ENCODE measurements at places on chromosomes 16 and 17.

- no peak for DNase-seq
These were observed 4.3 kb upstream of the PIMREG start for GRCh38 chr17:6439951-6440350.

DNA sequence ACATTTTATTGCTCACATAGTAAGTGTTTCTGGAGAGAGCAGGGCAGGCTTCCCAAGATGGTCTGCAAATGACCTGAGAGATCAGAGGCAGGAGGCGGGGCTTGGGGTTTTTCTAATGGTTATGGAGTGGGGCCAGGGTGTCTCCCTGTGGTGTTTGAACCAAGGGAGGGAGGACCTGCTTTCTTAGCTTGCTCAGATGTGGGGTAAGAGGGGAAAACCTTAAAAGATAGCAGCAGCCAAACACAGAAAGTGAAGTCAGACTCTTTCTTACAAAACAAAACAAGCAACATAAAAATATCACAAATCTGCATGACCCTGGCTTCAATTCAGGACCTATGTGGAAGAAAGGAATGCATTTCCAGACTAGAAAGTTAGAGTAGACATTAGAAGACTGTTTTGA, 22.9 kb upstream of the DNAJA2 start:
- no peak for DNase-seq

DNA sequence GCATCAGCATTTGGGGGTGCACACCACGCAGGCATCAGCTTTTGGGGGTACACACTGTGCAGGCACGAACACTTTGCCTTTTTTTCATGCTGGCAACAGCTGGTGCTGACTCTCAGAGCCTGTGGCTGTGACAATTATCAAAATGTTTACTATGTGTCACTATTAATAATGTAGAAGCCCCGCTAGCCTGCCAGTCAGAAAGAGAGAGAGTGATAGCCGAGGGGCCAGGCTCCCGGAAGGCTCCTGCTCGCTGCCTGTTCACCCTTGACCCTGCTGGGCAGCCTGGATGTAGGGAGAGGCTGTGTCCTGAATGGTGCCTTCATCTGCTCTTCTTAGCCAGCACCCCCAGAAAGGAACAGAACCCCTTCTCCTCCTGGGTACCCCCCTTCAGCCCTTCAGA, 61.9 kb downstream of the SDK2 start:
- no peak for DNase-seq

- no peak for DNase-seq
These were observed 25.6 kb upstream of the MTSS2 start for GRCh38 chr16:70711211-70712031.

DNA sequence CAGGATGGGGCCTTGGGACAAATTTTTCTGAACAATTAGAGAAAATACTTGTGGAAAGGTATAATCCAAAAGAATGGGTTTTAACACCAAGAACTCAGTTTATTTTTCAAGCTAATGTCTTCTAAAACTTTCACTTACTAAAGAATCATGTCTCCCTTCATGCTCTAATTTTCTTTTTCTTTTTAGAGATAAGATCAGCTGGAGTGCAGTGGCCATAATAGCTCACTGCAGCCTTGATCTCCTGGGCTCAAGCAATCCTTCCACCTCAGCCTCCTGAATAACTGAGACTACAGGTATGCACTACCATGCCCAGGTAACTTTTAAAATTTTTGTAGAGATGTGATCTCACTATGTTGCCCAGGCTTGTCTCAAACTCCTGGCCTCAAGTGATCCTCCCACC, 5.5 kb downstream of the OR4D1 start:
- DNase-seq: no peak

DNA sequence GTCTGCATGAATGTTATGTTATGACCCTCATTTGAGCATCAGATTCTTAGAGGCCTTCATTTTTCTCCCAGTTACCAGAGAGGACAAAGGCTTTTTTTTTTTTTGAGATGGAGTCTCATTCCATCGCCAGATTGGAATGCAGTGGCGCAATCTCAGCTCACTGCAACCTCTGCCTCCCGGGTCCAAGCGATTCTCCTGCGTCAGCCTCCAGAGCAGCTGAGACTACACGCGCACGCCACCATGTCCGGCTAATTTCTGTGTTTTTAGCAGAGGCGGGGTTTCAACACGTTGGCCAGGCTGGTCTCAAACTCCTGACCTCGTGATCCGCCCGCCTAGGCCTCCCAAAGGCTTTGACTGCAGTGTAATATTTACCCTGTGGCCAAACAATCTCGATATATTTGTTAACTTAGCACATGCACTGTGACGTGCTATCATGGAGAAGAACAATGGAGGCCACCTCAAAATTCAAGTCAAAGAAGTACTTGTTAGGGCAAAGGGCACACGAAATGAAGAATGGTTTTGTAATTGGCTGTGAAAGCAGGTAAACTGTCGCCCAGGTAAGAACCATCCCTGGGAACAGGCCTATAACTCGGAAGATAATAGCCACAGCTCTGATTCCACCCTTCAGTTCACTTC, 303.4 kb downstream of the SLC39A11 start:
- DNase-seq: peak; percentile 58

GRCh38 chr17:55576237-55576995, 65.2 kb upstream of the SMIM36 start:
- DNase-seq: peak; percentile 85

- DNase-seq: no peak
These were observed 97.9 kb upstream of the ZNF750 start for GRCh38 chr17:82937411-82938371.

GRCh38 chr17:63156986-63157385, 191.0 kb downstream of the TANC2 start:
- no peak for DNase-seq

GRCh38 chr16:11313493-11314308, 31.6 kb upstream of the RMI2 start:
- DNase-seq: no peak

- DNase-seq: no peak
These were observed 15.9 kb downstream of the NARF start for GRCh38 chr17:82474223-82475010.

- DNase-seq: no peak
These were observed 12.7 kb upstream of the DNAH17 start for GRCh38 chr17:78589885-78590284.

- no peak for DNase-seq
These were observed 390 bp upstream of the UNC13D start for GRCh38 chr17:75844530-75845057.

DNA sequence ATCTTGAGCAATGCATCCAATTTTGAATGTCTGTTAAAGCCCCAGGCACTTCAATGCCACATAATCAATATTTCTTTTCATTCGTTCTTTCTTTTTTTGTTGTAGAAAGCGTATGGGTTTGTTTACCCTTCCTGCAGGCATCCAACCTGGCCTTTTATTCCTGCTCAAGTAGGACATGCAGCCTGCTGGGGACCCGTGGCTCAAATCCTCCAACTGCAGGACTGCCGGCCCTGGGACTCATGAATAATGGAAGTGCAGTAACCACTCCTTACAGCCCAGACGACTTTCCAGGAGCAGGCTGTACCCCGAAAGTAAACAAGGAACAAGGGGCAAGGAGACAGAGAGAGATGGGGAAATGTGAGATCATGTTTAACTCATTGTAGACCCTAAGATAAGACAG, 126.4 kb downstream of the SALL1 start:
- no peak for DNase-seq

DNA sequence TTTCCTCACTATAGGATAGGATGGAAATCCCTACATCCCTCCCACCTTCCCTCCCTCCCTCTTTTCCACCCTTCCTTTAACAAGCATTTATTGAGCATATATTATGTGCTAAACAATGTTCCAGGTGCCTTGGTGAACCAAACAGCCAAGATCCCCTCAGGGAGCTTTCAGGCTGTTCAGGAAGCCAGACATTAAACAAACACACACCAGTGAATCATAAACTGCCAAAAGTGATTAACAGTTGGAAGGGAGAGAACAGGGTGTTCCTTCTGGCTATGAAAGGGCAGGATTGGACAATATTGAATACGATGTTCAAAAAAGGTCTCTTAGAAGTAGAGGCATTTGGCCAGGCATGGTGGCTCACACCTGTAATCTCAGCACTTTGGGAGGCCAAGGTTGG, 22.8 kb upstream of the CNEP1R1 start:
- no peak for DNase-seq

- no peak for DNase-seq
These were observed 406.6 kb upstream of the SALL1 start for GRCh38 chr16:51557670-51558069.

GRCh38 chr17:19911033-19911432, 43.3 kb upstream of the ULK2 start:
- no peak for DNase-seq

DNA sequence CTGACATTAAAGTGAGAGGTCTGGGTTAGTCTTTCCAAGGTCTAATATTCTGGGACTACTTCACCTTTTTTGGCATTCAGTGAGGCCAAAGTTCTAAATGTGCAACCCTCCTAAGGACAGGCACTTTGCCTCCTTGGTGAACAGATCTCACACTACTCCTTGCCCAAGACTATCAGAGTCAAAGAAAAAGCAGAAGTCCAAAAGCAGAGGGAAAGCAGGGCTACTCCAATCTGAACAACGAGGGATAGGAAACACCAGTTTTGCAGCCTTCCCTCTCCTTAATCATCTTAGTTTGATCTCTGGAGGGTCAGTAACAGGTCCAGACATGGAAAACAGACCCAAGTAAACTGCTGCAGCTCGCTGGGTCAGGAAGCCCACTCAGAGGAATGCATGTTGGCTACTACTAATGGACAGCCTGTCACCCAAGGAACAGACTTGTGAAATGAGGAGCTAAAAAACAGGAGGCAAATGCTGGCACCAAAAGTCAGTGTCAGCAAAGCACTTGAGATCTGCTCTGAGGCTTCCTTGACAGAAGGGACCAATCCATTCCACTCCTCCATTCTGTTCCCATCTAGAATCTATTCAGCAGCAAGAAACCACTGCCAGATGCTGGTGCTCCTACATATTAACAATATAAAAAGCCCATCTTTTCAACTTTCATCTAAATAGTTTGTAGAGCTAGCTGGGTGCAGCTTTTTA, 29.9 kb downstream of the DCUN1D3 start:
- no peak for DNase-seq

GRCh38 chr16:12664164-12664733, 139.4 kb downstream of the CPPED1 start:
- no peak for DNase-seq

DNA sequence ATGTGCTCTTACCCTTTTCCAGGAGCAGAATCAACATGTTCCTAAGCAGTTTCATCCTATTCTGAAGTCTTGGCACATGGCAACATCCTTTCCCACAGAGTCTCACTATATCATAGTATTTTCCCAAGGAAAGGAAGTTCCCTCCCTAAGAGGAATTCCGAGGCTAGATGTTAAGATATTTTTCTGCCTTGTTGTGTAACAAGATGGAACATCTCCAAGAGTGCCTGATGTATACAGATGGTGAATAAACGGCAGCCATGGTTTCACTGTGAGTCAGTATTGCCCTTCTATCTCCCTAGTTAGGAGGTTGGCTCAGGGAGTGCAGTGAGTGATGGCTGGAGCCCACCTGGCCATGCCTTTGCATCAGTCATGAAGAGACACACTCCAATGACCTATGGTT, 48.2 kb downstream of the SPACA3 start:
- peak; percentile 60 for DNase-seq

DNA sequence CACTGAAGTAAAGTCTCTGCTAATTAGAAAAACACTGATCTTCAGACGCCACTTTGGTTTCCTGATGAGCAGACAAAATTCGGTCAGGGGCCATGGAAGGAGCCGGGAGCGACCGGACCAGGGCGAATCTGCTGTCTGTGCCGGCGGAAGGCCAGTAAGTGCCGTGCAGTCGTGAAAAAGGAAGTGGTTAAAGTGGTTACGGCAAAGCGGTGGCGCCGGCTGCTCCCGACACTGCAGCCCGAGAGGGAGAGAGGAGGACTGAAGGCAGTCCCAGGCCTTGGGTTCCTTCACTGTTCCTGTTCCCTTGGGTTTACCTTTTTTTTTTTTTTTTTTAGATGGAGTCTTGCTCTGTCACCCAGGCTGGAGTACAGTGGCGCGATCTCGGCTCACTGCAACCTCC, 17.3 kb upstream of the HEXD start:
- DNase-seq: peak; percentile 48

DNA sequence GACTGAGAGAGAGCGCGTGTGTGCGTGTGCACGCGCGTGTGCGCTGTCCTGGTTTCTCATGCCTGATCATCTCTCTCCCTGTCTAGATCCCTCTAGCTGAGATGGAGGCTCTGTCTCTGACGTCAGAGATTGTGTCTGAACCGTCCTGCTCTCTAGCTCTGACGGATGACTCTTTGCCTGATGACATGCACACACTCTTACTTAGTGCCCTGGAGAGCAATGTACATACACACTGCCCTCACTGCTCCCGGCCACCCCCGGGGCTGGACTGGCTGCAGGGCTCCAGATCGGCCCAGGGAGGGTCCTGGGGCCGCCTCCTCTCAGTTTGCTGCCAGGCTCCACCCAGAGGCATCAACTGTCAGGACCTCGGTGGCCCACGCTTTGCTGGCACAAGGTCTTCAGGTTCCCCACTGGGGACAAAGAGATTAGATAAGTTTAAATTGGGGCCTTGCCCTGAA, 13.1 kb upstream of the ABCC3 start:
- DNase-seq: no peak

DNA sequence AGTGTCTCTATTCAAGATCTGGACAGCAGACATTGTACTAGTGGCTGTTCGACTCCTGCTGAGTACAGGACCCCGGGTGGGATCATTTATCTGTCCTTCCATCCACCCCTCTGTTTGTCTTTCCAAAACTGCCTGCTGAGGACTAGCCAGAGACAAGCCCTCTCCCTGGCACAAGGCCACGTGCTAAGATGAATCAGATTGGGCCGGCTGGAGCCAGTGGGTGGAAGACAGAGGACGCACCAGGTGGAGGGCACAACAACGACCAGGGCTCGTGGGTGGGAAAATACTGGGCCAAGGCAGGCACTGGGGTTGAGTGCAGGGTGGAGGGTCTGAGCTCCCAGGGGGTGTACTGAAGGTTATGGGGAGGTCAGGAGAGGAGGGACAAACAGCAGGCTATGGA, 1.4 kb upstream of the CA7 start:
- DNase-seq: no peak

- no peak for DNase-seq
These were observed 3.1 kb upstream of the SDK2 start for GRCh38 chr17:73647301-73647695.

DNA sequence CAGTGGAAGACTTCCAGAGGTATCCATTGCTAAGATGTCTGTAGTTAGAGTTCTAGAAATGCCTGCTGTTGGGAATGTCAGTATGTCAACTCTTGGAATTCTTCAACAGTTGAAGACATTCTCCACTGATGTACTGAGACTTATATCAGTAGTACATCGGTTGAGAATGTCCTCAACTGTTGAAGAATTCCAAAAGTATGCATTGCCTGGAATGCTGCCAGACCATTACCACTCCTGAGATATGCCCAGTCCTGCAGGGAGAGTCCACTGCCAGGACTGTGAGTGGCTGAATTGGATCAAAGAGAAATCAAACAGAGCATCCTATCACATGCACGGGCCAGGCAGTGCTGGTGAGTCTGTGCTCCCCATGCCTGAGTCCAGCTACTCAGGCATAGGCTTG, 42.0 kb downstream of the IL21R start:
- DNase-seq: peak; percentile 70

- peak; percentile 24 for DNase-seq
These were observed 92.0 kb upstream of the CHMP6 start for GRCh38 chr17:80899402-80900268.

DNA sequence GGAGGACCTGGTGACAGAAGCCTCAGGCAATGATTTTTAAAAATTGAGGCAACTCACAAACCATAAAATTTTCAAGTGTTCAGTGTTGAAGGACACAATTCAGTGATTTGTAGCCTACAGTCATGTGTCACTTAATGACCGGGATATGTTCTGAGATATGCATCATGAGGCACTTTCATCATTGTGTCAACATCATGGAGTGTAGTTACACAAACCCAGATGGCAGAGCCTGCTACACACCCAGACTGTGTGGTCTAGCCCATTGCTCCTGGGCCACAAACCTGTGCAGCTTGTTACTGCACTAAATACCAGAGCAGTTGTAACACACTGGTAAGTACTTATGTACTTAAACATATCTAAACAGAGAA, 1.6 kb downstream of the PRSS41 start:
- no peak for DNase-seq
